NCI-H2107 (cell line): ENCODE measurements at places on chromosomes 5 and 9.
A peak's percentile ranks its signal among the peaks of the same experiment; 100 is the strongest.

- DNase-seq = no peak
Measured at GRCh38 chr5:32598260-32598937, 13.0 kb downstream of the SUB1 start.

GRCh38 chr5:10286162-10286861 lies 21.4 kb downstream of the CMBL start:
- DNase-seq = no peak

GRCh38 chr9:35603506-35603985 lies 1.5 kb upstream of the TESK1 start:
- DNase-seq = peak; percentile 28

- DNase-seq = no peak
Measured at GRCh38 chr9:116849721-116850120, 162.6 kb downstream of the TRIM32 start.

DNA sequence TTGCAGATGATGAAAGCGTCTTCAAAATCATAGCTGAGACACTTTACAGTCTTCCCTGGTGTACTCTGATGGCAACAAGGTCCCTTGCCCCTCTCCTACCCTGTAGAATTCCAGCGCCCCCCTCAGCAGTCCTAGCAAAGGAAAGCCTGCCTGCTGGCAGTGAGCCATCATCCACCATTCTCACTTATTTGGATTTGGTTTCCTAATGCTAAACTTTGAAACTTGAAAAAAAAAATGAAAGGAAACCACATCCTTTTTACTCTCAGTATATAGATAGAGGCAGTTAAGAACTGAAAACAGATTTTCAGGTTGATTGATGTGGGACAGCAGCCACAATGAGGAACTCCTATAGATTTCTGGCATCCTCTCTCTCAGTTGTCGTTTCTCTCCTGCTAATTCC lies at the start of gene GZMA:
TSS of gene GZMA (plus strand) at position 299 of the 400 bp plus-strand sequence. CDS start at position 336, 37 bp downstream.
- no peak for DNase-seq

- no peak for DNase-seq
Measured at GRCh38 chr9:107243742-107244141, 39.3 kb upstream of the RAD23B start.

- no peak for DNase-seq
Measured at GRCh38 chr5:69035665-69036064, 58.1 kb upstream of the SLC30A5 start.

DNA sequence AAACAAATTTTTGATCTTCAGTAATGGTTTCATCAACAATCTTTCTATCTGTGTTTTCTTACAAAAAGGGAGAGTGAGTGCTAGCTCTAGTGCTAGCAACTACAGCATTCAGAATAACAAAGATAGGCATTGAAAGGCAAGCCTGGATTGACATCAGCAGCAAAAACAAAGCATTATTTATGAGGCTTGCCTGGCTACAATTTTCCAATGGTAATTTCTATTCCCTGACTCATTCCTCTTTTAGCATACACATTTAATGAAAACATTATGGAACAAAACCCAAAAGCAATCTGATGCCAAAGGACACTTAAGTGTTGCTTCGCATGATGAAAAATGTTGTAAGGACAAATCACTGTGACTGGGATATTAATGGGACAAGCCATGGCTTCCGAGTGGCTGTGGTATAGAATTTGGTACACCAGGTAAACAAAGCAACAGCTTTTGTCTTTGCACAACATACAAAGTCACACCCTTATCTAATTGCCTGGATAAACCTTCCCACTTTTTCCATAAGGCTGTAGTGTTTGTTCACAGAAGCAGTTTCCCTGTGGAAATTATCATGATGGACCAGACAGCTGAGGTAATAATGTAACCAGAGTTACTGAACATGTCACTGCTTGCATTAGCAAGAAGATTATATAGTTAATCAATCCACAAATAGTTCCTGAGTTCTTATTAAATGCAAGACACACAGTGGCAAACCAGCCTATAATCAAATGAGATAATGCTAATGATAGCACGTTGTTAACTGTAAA lies 179.8 kb upstream of the EDIL3 start:
- DNase-seq = no peak

- DNase-seq = no peak
Measured at GRCh38 chr5:148452499-148453193, 68.9 kb downstream of the FBXO38 start.

GRCh38 chr5:14902826-14903560 lies 31.4 kb upstream of the ANKH start:
- DNase-seq = no peak

DNA sequence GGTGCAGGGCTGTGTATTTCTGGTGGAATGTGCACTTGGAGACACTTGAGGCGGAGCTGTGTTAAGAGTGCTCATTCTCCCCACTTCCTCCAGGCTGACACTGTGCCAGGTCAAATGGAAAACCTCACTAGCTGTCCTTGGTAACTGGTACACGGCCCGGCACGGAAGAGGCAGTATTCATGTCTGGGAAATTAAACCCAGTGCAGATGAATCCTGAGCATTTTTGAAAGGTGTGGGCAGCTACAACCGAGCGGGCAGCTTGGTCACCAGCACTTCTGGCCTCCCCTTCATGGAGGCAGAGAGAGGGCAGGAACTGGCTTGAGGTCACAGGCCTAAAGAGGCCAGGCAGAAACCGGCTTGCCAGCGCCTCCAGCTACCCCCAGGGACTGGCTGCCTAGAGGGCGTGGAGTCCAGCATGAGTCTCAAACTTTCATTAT lies 1.6 kb downstream of the CLPTM1L start:
- DNase-seq = no peak

DNA sequence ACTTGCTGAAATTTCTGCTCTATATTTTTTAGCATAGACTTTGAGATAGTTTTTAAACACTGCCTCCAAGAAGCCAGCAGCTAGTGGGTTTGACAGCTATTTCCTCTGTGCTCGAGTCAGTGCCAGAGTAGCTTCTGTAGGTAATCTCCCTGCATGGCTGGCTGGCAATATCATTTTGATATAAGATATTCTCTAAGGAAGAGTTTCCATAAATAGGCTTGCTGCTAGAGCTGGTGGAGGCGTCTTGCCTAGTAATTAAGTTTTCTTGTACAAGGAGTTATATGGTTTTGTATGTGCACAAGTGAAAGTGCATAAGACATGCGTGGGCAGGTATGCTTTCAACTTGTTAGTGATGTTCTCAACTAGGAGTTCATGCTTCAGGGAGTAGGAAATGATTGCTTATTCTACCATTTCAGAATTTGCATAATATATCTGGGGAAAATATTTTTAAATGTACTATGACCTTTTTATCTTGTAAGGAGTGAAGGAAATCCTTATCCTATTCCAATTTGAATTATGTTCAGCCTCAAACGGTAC lies 74.1 kb upstream of the CCL21 start:
- DNase-seq = no peak

- DNase-seq = no peak
Measured at GRCh38 chr9:133369933-133370332, 5.9 kb downstream of the SURF4 start.

DNA sequence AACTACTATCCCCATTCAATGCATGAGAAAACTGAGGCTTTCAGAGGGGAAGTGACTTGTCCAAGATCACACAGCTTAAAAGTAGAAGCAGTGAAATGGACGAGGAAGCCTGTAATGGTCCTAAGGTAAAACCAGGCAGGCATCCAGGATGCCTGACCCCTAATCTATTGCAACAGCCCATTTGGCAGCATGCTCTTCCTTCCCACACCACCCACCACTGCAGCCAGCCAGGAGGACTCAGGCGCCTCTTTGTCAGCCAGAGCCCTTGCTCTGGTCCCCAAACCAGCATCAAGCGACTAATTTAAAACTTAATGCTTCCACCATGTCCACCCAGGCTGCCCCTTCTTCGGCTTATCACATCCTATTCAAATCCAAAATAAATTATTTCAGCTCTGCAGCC lies 541.6 kb downstream of the CDK5RAP2 start:
- no peak for DNase-seq

DNA sequence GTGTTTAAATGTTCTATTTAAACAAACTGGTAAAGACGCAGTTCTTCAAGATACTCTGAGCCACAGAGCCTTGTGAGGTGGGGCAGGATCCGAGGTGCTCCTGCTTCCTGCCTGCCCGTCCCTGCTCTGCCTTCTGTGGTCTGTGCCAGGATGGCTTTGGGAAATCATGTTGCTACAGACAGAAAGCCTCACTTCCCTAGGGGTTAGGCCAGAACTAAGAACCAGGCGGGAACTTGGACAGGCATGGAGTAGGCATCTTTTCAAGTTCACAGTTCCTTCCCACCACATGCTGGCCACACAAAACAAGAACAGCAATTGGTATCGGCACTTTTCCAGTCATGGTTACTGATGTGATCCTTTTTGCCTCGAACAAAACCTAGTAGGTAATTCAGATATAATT lies 67.7 kb upstream of the SPOCK1 start:
- no peak for DNase-seq

GRCh38 chr9:137269231-137269772 lies 8.2 kb upstream of the TOR4A start:
- DNase-seq = no peak

DNA sequence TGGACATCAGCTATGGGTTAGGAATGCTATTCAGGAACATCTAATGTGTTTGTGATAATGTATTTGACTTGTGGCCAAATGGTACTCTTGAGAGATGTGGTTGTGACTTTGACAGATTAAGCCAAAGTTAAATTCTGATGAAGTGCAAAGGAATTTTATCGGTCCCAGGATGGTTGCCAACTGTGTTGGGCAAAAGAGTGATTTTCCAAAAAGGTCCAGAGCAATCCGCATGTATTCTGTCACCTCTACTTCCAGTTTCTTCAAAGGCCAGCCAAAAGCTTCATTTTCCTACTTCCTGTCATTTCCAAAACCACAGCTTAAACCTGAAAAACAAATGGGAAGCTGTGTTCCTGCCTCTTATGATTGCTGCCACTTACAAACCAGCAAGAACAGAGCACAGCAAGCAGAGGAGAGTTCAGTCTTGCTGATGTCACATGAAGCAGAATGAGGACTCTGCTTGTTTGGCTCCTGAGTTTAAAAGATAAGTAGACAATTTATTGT lies 59.8 kb downstream of the MARCHF3 start:
- no peak for DNase-seq

GRCh38 chr5:170818232-170818631 lies 34.7 kb downstream of the GABRP start:
- DNase-seq = no peak

DNA sequence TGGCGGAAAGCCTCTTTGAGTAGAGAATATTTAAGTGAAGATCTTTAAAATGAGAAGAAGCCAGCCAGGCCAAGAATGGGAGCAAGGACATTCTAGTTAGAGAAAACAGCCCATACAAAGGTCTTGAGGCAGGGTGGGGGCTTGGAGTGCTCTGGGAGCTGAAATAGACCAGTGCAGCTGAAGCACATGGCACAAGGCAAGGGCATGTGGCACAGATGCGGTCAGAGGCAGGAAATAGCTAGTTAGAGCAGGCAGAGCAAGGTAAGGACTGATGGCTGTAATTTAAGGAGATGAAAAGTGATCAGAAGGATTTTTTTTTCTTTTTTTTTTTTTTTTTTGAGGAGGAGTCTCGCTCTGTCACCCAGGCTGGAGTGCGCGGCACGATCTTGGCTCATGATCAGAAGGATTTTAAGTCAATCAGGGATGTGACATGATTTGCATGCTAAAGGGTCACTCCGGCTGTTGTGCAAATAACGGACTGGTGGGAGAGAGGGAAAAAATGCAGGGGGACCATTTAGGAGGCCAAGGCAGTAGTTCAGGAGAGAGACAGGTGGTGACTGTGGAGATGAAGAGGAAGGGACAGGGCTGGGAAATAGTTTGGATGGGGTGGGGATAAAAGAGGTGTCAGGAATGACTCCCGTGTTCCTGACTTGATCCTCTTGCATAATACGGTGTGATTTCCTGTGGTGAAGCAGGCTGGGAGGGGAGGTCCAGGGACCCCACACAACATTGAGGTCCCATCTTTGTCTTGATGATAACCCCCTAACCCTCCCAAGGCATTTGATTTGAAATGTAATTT lies 207.6 kb downstream of the HSPA4 start:
- DNase-seq = no peak

DNA sequence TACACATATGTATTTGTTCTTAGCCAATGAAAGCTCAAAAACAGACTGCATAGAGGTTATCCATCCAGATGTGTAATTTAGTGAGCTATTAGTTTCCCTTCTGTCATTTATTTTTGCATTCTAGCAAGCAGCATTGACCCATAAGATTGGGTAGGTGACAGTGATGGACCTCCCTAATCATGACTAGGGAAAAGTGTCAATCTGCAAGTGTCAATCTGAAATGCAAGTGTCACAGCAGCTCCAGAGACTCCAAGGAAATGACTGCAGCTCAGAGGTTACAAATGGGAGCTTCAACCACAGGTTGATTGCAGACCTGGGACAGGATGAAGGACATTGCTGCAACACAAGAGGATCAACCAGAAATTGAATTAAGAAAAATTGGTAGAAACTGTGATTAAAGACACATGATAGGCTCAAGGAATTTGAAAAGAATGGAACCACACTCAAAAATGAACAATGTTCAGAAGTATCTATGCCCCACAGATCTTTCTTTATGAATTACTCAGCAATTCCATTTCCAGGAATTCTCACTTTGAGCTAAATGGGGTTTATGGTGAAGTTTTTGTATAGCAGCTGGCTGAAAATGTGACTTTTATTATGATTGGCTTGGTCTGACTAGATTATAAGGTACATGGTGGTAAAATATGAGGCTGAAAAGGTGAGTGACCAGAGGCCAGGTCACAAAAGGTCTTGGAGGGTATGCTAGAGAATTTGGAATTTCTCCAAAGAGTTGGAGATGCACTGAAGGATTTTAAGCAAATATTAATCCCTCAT lies 59.6 kb upstream of the HTR4 start:
- no peak for DNase-seq

- no peak for DNase-seq
Measured at GRCh38 chr9:117276444-117276843, 138.4 kb downstream of the ASTN2 start.

- no peak for DNase-seq
Measured at GRCh38 chr5:151140686-151141459, 16.7 kb downstream of the ANXA6 start.

DNA sequence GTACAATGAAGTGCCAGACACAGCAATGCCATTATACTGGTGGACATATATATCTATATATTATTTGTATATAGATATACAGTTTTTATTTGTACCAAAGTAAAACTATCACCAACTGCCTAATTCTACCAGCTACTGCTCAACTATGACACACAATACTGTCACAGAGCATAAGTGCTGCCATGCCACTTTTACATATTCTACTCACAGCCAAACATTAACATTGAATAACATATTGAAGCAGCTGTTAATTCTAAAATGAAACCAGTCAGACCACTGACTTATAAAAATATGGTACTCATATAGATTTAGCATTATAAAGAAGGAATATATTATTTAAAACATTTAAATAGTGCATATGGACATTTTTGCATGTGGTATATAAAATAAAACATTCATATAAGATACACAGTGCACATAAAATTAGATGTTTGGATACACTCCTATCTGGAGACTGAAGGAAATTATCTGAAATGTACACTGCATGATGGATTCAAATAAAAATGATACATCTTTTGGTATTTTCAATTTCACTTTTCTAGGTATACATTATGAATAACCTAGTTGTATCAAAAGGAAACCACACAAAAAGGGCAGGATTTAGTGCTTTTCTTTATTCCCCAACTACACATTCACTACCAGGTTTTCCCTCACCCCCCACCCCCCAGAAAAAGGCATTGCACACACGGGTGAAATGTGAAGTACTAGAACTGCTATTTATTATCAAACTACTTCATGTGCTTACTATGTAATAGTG lies 48.9 kb downstream of the PKD2L2 start:
- DNase-seq = no peak

GRCh38 chr5:10621832-10622231 lies 58.0 kb downstream of the ANKRD33B start:
- DNase-seq = no peak

GRCh38 chr5:137688210-137688840 lies 47.6 kb downstream of the KLHL3 start:
- no peak for DNase-seq

- DNase-seq = no peak
Measured at GRCh38 chr5:107954254-107954653, 283.5 kb upstream of the EFNA5 start.
